Activated CD8-positive, alpha-beta memory T cell treated with anti-CD3 and anti-CD28 coated beads, Interleukin-2, amount 10 ng/mL, durations not matched to agents 7 days and 5 days (primary cell): ENCODE measurements at places on chromosomes 5 and 9. TPM values are rescaled to one million over a fixed set of nuclear protein-coding genes. Genes with fewer than 3 reads are reported as not detected.

The TMCO6 gene
- 33.1 TPM for total RNA-seq

The ANKRD34B gene
- not detected for total RNA-seq

The SYK gene
- 0.28 TPM for total RNA-seq

The OTULINL gene
- total RNA-seq, result 61.5 TPM

The PCDHGA2 gene
- total RNA-seq, result not detected

The GABRA6 gene
- total RNA-seq, result not detected

The AGXT2 gene
- total RNA-seq, result not detected

The DOCK8 gene
- total RNA-seq, result 374 TPM

The SLC6A3 gene
- total RNA-seq, result 0.07 TPM

The XPA gene
- total RNA-seq, result 11.8 TPM

The ZNF474 gene
- total RNA-seq, result 0.35 TPM

The LVRN gene
- total RNA-seq, result 0.23 TPM
